ENCODE measurements at places on chromosomes 3 and 15. TPM values are rescaled to one million over a fixed set of nuclear protein-coding genes. Genes with fewer than 3 reads are reported as not detected.

CHRNA5 gene
- 0.62 TPM for polyA plus RNA-seq

IMPG2 gene
- not detected for polyA plus RNA-seq

LTK gene
- not detected for polyA plus RNA-seq

TLR9 gene
- polyA plus RNA-seq, result not detected

SLC24A5 gene
- polyA plus RNA-seq, result not detected

SH2D7 gene
- not detected for polyA plus RNA-seq

BDH1 gene
- polyA plus RNA-seq, result 14.2 TPM

LRRC34 gene
- polyA plus RNA-seq, result not detected

ERC2 gene
- polyA plus RNA-seq, result not detected

EPHA3 gene
- not detected for polyA plus RNA-seq

GP9 gene
- polyA plus RNA-seq, result 1.2 TPM

SUSD5 gene
- polyA plus RNA-seq, result not detected

SLC27A2 gene
- polyA plus RNA-seq, result 1.5 TPM

MGA gene
- polyA plus RNA-seq, result 5.9 TPM

- no peak for DNase-seq
- no peaks in the 10 kb centered on the region for H3K36me3 ChIP-seq
- H3K27ac ChIP-seq, result no peak overlapping the region
- no peaks in the 10 kb centered on the region for H3K4me1 ChIP-seq
- peaks cover 3% of the 10 kb centered on the region for H3K27me3 ChIP-seq
Observed at GRCh38 chr3:173823911-173824460, 426.4 kb downstream of the NLGN1 start.

DNA sequence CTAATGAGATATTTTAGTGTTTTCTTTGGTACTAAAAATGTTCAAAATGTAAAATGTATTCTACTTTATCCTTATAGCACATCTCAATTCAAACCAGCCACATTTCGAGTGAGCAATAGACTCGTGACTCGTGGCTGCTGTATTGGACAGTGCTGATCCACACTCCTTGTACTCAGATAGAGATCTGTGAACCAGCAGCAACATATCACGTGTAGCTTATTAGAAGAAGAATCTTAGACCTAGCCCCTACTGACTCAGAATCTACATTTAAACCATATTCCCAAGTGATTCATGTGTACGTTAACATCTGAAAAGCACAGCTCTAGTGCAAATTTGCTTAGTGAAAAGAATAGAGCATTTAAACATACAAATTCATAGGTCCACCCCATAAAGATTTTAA, 130.9 kb downstream of the IL1RAP start:
- no peak overlapping the region for H3K27ac ChIP-seq
- H3K27me3 ChIP-seq, result no peaks in the 10 kb centered on the region
- H3K4me1 ChIP-seq, result no peaks in the 10 kb centered on the region
- DNase-seq, result no peak
- no peak overlapping the region for H3K4me3 ChIP-seq
- peaks cover 22% of the 10 kb centered on the region for H3K36me3 ChIP-seq

- DNase-seq, result no peak
- no peaks in the 10 kb centered on the region for H3K36me3 ChIP-seq
- peaks cover 8% of the 10 kb centered on the region for H3K4me1 ChIP-seq
- no peak overlapping the region for H3K4me3 ChIP-seq
- H3K27ac ChIP-seq, result no peak overlapping the region
Observed at GRCh38 chr3:18086078-18086477, 339.1 kb downstream of the SATB1 start.

- no peak for DNase-seq
- H3K4me1 ChIP-seq, result peaks cover 4% of the 10 kb centered on the region
- no peaks in the 10 kb centered on the region for H3K36me3 ChIP-seq
- no peaks in the 10 kb centered on the region for H3K27me3 ChIP-seq
- no peak overlapping the region for H3K27ac ChIP-seq
Observed at GRCh38 chr3:35968043-35968622, 328.8 kb downstream of the ARPP21 start.

DNA sequence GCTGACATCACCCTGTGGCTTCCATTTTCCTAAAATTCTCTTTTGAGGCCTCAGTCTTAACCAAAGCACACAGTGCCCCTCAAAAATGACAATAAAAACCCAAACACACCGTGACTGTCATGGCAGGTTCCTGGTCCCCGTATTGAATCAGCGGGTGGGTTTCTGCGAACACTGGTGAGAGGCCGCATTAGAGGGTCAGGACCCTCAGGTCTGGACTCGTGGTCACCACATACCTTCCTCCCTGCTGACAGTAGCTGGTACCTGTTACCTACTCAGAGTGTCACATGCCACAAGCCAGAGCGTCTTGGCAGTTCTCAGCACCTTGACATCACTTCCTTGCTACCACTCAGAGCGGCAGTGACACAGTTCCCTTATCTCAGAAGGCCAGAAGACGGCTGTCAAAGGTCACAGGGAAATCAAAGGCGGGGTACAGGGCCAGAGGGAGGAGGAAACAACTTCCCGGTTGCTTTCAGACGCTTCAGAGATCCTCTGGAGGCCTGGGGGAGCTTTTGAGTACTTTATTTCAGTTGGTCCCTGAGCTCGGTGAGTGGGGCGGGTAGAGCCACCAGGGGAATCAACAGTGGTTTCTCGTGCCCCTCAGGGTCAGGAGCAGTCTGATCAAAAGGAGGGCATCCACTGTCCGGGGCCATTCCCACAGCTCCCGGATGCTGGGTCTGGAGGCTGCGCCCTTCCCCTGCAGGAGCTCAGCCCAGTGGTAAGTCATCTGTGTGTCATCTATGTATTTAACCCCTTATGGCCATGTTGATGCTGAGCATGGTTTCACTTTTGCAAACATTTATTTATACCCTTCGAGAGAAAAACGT, at the start of the genes CCR5AS and CCRL2:
Gene CCR5AS (minus strand): TSS at position 279 of the 824 bp plus-strand sequence.
Gene CCRL2 (plus strand): TSS at position 472 of the 824 bp plus-strand sequence. CDS start 821 bp downstream, outside the sequence.
- peak within 1 kb of the TSS; percentile 82 for H3K4me3 ChIP-seq
- peaks cover 3% of the 10 kb centered on the region for H3K27me3 ChIP-seq
- H3K36me3 ChIP-seq, result no peaks in the 10 kb centered on the region
- peaks cover 29% of the 10 kb centered on the region for H3K4me1 ChIP-seq

DNA sequence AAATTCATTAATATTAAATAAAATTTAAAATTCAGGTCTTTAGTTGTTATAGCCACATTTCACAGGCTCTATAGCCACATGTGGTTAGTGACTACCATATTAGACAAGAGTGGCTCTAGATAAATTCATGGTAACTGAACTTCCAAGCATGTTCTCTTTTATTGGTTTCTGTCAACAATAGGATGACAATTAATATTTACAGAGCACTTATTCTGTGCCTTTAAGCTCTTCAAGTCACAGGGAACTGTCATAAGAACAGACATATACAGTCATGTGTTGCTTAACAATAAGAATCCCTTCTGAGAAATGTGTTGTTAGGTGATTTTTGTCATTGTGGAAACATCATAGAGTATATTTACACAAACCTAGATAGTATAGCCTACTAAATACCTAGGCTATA, 38.8 kb upstream of the SLC25A36 start:
- H3K36me3 ChIP-seq, result no peaks in the 10 kb centered on the region
- no peaks in the 10 kb centered on the region for H3K4me1 ChIP-seq
- peaks cover 8% of the 10 kb centered on the region for H3K27me3 ChIP-seq
- H3K4me3 ChIP-seq, result no peak overlapping the region
- no peak for DNase-seq

GRCh38 chr15:32838820-32839219, 121.0 kb downstream of the GREM1 start:
- no peak overlapping the region for H3K4me3 ChIP-seq
- H3K4me1 ChIP-seq, result no peaks in the 10 kb centered on the region
- H3K27ac ChIP-seq, result no peak overlapping the region

DNA sequence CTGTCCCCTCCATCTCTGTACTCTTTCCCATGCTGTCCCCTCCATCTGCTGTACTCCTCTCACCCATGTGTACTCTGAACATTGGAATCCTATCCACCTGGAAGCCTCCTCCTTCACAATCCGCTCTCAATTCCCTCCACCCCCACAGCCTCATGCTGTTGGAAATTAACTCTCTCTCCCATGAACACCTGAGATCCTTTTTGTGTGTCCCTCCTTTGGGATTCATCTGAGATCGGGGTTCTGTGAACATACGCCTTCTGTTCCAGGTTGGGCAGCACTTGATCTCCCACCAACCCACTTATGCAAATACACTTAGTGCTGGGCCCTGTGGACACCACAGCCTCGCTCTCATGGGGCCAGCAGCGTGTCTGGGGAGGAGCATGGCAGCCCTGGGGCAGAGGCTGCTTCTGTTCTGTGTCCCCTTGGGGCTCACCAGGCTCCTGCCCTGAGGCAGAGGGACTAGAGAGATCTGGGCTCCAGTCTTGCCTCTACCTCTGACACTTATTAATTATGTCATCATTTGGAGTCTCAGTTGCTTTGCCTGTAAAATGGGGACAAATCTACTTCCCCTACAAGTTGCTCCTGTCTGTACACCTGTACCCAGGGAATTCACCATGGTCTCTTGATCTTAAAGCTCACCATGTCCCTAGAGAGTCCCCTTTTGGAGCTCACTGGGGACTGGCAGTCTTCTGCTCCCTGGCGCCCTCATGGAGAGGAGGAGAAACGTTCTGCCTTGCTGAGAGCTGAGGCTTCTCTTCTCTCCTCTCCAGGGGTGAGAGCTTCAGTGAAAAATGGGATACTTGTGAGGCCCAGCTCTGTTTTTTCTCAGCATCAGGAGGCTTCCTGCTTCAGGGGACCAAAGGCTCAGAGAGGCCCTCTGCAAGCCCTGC, 42.7 kb downstream of the ITGA11 start:
- DNase-seq, result no peak
- no peaks in the 10 kb centered on the region for H3K4me1 ChIP-seq
- no peak overlapping the region for H3K27ac ChIP-seq
- peaks cover 8% of the 10 kb centered on the region for H3K27me3 ChIP-seq
- H3K36me3 ChIP-seq, result no peaks in the 10 kb centered on the region
- H3K4me3 ChIP-seq, result no peak overlapping the region

- H3K4me1 ChIP-seq, result no peaks in the 10 kb centered on the region
- no peak overlapping the region for H3K4me3 ChIP-seq
- no peaks in the 10 kb centered on the region for H3K27me3 ChIP-seq
- no peak overlapping the region for H3K27ac ChIP-seq
- DNase-seq, result no peak
Observed at GRCh38 chr3:22506871-22507270, 696.3 kb upstream of the UBE2E2 start.

DNA sequence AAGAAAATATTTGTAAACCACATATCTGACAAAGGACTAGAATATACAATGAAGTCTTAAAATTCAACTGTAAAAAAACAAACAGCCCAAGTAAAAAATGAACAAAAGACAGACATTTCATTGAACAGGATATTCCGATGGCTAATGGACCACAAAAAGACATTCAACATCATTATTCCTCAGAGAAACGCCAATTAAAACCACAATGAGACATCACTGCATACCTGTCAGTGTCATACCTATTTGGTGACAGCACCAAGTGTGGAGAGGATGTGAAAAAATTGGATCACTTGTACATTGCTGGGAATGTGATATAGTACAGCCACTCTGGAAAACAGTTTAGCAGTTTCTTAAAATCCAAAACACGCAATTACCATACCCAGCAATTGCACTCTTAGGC, 29.9 kb upstream of the TJP1 start:
- H3K36me3 ChIP-seq, result no peaks in the 10 kb centered on the region
- H3K4me1 ChIP-seq, result no peaks in the 10 kb centered on the region
- H3K4me3 ChIP-seq, result no peak overlapping the region

GRCh38 chr3:103968131-103968530, 1398.6 kb upstream of the ALCAM start:
- no peak for DNase-seq
- no peaks in the 10 kb centered on the region for H3K4me1 ChIP-seq
- no peak overlapping the region for H3K4me3 ChIP-seq
- H3K36me3 ChIP-seq, result no peaks in the 10 kb centered on the region
- no peak overlapping the region for H3K27ac ChIP-seq

DNA sequence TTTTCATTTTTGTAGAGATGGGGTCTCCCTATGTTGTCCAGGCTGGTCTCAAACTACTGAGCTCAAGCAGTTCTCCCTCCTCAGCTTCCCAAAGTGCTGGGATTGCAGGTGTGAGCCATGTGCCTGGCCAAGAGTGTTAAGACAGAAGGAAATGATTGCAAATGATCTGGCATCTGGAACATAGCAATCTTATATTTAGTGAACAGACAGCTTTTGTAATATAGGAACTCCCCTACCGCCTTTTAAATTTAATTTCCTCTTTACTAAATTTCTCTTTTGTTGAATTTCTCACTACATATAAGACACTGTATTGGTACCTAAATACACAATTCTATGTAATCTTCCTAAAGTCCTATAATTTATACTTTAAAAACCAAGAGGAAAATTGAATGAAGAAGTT, 13.1 kb downstream of the ANO10 start:
- H3K27me3 ChIP-seq, result no peaks in the 10 kb centered on the region
- no peak overlapping the region for H3K27ac ChIP-seq
- no peaks in the 10 kb centered on the region for H3K4me1 ChIP-seq
- no peak overlapping the region for H3K4me3 ChIP-seq
- no peak for DNase-seq
- H3K36me3 ChIP-seq, result peaks cover 7% of the 10 kb centered on the region

GRCh38 chr3:16410659-16411058, 102.8 kb downstream of the RFTN1 start:
- no peak overlapping the region for H3K27ac ChIP-seq
- no peaks in the 10 kb centered on the region for H3K27me3 ChIP-seq
- DNase-seq, result no peak
- H3K36me3 ChIP-seq, result peaks cover 5% of the 10 kb centered on the region

DNA sequence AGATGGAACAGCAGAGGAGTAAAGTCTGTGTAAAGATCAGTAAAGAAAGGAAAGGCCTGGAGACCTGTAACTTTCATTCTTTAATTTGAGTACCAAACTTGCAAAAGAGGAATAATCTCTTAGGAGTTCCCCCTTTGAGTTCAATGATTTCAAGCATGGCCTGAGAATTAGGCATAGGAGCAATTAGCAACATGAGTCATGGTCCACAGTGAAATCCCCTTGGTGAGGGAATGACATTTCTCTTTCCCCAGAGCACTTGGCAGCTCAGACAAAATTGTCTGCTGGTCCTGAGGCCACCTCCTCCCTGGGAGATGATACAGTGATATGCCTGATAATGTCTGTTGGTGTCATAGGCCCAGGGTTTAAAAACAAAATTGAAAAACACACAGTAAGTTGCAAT, 81.4 kb upstream of the CRBN start:
- DNase-seq, result no peak
- H3K27me3 ChIP-seq, result no peaks in the 10 kb centered on the region
- H3K27ac ChIP-seq, result no peak overlapping the region
- H3K4me1 ChIP-seq, result no peaks in the 10 kb centered on the region
- no peaks in the 10 kb centered on the region for H3K36me3 ChIP-seq

GRCh38 chr15:92393071-92393979, at the start of gene ST8SIA2:
ST8SIA2 (plus strand) TSS chr15:92393881; CDS start chr15:92394065, 184 bp downstream.
- H3K27me3 ChIP-seq, result peaks cover 21% of the 10 kb centered on the region
- no peak for DNase-seq
- H3K4me1 ChIP-seq, result no peaks in the 10 kb centered on the region
- no peak within 1 kb of the TSS for H3K27ac ChIP-seq
- no peak within 1 kb of the TSS for H3K4me3 ChIP-seq

DNA sequence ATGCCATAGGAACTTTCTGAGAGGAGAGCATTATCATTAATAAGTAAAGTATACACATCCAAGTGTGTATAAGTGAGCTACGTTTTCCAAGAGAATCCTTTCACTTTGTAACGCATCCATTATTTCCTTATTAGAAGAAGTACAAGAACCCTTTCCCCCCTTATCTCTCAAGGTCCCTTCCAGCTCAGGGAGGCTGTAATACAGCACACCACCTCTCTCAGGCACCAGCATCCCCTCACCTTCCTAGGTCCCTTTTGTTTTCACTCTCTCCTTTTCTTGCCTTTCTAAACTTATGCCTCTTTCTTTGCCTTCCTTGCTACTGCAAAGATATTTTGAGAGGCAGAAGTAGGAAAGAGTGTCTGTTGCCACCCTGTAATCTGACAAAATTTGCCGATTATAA, 446.0 kb downstream of the GRM7 start:
- H3K27ac ChIP-seq, result no peak overlapping the region
- no peaks in the 10 kb centered on the region for H3K27me3 ChIP-seq
- H3K4me1 ChIP-seq, result peaks cover 40% of the 10 kb centered on the region
